Thoracic aorta (tissue), 2 donors: ENCODE measurements at places on chromosomes 2 and 18.
A peak's percentile ranks its signal among the peaks of the same experiment; 100 is the strongest.

DNA sequence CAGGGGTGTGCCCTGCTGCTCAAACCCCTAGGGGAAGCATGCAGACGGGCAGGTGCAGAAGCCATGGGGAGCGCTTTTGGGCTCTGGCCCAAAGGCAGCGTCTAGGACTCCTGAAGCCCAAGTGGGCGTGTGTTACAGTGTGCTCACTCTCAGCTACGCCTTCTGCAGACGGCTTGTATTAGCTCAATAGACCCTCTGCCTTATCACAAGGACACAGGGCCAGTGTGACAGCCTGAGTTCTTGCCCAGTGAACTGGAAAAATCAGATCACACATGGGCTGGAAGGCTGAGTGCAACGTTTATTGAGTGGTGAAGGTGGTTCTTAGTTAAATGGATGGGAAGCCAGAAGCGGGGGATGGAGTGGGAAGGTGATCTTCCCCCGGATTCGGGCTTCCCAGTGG lies 210.9 kb downstream of the CDH20 start:
- H3K36me3 ChIP-seq, result no peaks in the 10 kb centered on the region
- no peak overlapping the region for H3K4me3 ChIP-seq
- no peaks in the 10 kb centered on the region for H3K4me1 ChIP-seq

GRCh38 chr2:237234268-237234667 lies 148.6 kb downstream of the COPS8 start:
- H3K27ac ChIP-seq, result no peak overlapping the region
- DNase-seq, result no peak

- H3K27ac ChIP-seq, result no peak overlapping the region
- DNase-seq, result no peak
- H3K36me3 ChIP-seq, result no peaks in the 10 kb centered on the region
- H3K4me1 ChIP-seq, result peaks cover 9% of the 10 kb centered on the region
- no peaks in the 10 kb centered on the region for H3K27me3 ChIP-seq
- H3K4me3 ChIP-seq, result no peak overlapping the region
These were observed 149.1 kb downstream of the RHBDD1 start for GRCh38 chr2:226984750-226985582.

- H3K36me3 ChIP-seq, result no peaks in the 10 kb centered on the region
- no peak for DNase-seq
- H3K4me1 ChIP-seq, result no peaks in the 10 kb centered on the region
- no peaks in the 10 kb centered on the region for H3K27me3 ChIP-seq
- no peak overlapping the region for H3K27ac ChIP-seq
These were observed 48.1 kb downstream of the KCNE4 start for GRCh38 chr2:223100061-223100511.

DNA sequence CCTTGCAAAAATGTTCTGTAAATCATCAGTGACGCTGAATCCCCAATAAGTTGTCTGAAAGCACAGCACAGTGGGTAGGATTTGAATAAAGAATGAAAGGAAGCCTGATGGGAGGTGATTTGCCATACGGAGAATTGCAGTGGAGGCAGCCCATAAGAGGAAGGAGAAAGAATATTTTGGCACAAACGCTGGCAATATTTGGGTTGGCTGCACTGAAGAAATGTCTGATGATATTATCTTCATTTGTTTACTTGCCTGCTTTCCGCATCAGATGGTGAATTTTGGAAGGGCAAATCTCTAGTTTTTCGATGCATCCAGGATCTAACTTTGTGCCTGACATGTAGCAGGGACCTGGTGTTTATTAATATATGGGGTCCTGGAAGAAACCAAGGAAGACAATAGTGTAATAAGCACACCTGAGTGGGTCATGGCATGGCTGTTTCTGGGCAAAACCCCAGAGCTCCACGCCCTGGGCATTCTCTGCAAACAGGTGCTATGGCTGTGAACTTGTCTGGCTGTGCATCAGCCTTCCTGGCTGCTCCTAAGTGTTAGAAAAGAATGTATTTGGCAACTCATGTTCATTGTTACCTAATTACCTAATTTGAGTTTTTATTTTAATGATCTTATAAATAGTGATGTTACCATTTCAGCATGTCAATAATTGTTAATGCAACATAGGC lies 5.9 kb downstream of the GALR1 start:
- H3K27me3 ChIP-seq, result no peaks in the 10 kb centered on the region
- no peaks in the 10 kb centered on the region for H3K4me1 ChIP-seq
- H3K27ac ChIP-seq, result no peak overlapping the region
- H3K4me3 ChIP-seq, result no peak overlapping the region

GRCh38 chr2:71100195-71100964 lies 29.6 kb downstream of the MCEE start:
- DNase-seq, result no peak
- H3K36me3 ChIP-seq, result no peaks in the 10 kb centered on the region

DNA sequence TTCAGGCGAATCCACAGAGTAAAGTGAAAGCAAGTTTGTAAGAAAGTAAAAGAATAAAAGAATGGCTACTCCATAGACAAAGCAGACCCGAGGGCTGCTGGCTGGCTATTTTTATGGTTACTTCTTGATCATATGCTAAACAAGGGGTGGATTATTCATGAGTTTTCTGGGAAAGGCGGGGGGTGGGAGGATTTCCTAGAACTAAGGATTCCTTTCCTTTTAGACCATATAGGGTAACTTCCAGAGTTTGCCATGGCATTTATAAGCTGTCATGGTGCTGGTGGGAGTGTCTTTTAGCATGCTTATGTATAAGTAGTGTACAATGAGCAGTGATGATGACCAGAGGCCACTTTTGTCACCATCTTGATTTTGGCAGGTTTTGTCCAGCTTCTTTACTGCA lies 59.8 kb downstream of the SLC4A3 start:
- no peak for DNase-seq
- no peak overlapping the region for H3K4me3 ChIP-seq
- H3K27ac ChIP-seq, result peak overlapping the region; percentile 84
- H3K36me3 ChIP-seq, result no peaks in the 10 kb centered on the region
- H3K4me1 ChIP-seq, result peaks cover 54% of the 10 kb centered on the region

GRCh38 chr2:156437931-156438410 lies 1.8 kb downstream of the GPD2 start:
- no peak overlapping the region for H3K4me3 ChIP-seq
- no peak overlapping the region for H3K27ac ChIP-seq

DNA sequence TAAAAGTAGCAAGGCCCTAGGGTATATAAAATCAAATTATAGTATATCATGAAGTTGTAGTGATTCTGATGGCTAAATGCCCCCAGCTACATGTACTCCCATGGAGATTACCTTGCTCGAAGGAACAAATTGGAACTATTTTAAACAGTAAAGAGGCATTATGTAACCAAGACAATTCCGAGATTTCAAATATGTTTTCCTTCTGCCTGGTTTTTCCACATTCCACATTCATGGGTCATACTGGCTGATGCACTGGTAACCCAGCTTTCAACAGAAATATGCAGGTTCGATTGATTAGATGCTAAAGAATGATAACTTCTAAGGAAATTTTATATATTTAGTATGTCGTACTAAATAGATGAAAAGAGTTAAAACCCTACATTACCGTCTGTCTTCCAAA lies 62.3 kb upstream of the MGAT4A start:
- no peaks in the 10 kb centered on the region for H3K27me3 ChIP-seq
- no peak overlapping the region for H3K4me3 ChIP-seq
- H3K27ac ChIP-seq, result no peak overlapping the region
- H3K4me1 ChIP-seq, result peaks cover 21% of the 10 kb centered on the region
- H3K36me3 ChIP-seq, result no peaks in the 10 kb centered on the region

DNA sequence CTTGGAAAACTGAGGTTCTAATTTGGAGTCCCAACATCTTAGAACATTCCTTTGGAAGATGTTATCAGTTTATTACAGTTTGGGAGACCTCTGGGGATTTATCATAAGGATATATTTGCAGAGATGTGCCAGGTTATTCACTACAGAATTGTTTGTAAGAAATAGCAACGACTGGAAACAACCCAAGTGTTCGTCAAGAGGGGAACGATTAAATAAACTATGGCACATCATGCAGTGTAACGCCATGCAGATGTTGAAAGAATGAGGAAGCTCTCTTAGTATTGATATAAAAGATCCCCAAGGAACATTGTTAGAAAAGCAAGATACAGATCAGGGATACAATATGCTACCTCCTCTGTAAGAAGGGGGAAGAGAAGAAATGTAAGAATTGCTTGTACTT lies 210.6 kb downstream of the TMEM247 start:
- H3K4me1 ChIP-seq, result no peaks in the 10 kb centered on the region
- H3K27ac ChIP-seq, result no peak overlapping the region
- no peak for DNase-seq
- H3K36me3 ChIP-seq, result no peaks in the 10 kb centered on the region
- no peaks in the 10 kb centered on the region for H3K27me3 ChIP-seq
- no peak overlapping the region for H3K4me3 ChIP-seq
